HS-27A (cell line): ENCODE measurements at places on chromosomes 1 and 21.

DNA sequence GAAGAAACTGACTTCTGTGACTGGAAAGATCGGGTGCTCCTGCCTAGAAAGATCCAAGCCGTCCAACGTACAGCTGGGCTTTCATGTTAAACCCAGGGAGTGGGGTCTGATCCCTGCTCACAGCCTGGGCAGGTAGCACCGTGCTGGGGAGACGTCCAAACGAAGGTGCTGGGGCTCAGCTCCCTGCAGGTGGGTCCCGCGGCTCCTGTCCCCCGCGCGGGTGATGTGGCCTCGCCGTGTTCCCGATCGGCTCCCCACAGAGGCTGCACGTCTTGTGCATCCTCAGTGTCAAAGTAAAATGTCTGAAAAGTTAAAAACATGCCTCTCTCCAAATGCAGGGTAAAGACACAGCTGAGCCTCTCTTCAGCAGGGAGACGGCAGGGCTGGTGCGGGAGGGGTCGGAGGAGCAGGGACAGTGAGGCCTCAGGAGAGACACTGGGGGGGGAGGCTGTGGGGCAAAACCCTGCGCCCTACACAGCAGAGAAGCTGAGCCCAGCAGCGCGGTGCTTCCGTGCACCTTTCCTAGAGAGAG, 40.1 kb upstream of the COL6A2 start:
- DNase-seq = no peak

- DNase-seq = no peak
Observed at GRCh38 chr1:247459507-247459906, 1.6 kb upstream of the OR2B11 start.

DNA sequence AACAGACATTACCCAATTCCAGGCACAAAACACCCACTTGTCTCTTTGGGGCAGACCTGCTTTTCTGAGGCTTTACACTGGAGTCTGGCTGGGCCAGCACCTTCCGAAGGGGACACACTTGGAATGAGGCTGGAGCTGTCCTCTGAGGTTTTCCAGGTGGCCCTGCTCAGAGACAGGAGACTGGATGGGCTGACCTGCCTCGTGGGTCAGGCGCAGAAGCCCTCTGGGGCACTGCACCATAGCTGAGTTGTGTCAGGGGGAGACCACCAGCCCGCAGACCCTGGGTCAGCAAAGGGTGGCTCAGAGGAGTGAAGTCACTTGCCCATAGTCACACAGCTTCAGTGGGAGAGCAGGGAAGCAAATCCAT, 1.8 kb downstream of the SH2D5 start:
- DNase-seq = no peak

DNA sequence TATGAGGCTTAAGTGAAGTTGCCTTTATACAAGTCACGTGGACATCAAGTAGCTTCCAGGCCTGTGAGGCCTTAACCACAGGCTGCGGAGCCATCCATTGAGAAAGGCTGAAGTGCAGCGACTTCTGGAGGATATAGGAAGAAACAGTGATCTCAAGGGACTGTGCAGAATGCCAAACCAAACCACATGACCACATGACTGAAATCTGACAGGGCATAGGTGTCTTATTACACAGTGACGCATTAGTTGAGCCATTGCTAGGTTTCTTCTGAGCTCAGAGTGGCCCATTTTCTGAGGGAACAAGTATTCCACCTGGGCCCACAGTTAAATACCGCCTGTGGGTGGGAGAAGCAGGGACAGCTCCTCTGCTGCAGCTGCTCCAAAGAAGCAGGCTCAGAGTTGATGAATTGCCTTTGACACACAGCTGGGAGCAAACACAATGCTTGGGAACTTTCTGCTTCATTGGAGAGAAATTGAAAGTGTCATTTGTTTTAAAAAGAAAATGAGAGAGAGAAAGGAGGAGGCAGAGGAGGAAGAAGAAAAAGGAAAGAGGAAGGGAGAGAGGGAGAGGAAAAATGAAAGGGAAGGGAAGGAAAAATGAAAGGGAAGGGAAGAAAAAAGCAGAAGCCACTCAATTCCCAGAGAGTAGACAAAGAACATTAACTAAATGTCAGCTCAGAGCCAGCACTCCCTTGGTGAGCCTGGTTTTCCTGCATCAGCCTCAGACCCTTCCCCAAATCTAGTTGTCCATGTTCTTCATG, 94.4 kb downstream of the COLGALT2 start:
- peak; percentile 95 for DNase-seq

- no peak for DNase-seq
Observed at GRCh38 chr21:17462276-17462981, 50.4 kb upstream of the CXADR start.

DNA sequence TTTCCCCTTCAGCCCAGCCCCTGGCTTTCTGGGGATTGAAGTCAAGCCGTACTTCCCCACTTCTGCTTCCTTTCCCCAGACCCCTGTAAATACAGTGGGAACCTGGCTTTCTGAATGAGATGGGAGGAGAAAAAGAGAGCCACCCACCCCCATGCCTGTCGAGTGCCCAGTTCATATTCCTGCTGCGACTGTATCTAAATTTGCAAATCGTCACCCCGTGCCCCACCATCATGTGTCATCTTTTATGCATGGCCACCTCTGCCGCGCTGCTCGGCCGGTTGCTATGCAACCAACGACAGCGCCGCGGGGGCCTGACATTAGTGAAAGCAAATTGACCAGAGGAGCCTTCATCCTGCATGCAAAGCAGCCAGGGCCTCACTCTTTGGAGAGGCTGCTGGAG, 143.0 kb downstream of the ELAVL4 start:
- DNase-seq = no peak

DNA sequence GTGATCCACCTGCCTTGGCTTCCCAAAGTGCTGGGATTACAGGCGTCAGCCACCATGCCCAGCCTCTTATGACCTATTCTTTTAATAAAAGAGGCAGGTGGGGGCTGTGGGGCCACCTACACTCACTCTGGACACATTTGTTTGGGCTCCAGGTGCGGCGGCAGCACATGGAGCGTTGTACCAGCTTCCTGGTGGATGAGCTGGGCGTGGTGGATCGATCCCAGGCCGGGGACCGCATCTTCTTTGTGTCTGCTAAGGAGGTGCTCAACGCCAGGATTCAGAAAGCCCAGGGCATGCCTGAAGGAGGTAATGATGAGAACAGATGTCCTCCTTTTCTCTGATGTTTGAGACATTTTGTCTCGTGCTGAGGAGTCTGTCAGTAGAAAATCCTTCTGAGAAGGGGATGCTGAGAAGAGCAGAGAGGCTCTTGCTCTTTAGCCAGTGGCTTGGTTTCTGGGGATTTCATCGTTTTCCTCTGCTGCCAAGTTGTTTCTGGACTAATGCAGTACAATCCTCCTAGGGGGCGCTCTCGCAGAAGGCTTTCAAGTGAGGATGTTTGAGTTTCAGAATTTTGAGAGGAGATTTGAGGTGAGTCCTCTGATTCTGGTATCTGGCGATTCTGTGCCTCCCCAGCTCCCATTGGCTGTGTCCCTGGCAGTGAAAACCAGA, 17.9 kb upstream of the MIIP start:
- DNase-seq = no peak

- DNase-seq = no peak
Observed at GRCh38 chr1:156413391-156414246, 44.6 kb downstream of the RHBG start.

GRCh38 chr1:8461351-8462110, 143.6 kb downstream of the SLC45A1 start:
- no peak for DNase-seq

- no peak for DNase-seq
Observed at GRCh38 chr1:6330410-6330911, 63.1 kb downstream of the ACOT7 start.
